ENCODE measurements at places on chromosomes 12 and 14. TPM values are rescaled to one million over a fixed set of nuclear protein-coding genes. Genes with fewer than 3 reads are reported as not detected.

KRT6C gene
- total RNA-seq = not detected

CMA1 gene
- total RNA-seq = 1.4 TPM

CPNE6 gene
- total RNA-seq = not detected

SYCP3 gene
- 0.36 TPM for total RNA-seq

RPGRIP1 gene
- total RNA-seq = 0.27 TPM

HOXC12 gene
- total RNA-seq = not detected

DAO gene
- total RNA-seq = not detected

SCYL2 gene
- 97.3 TPM for total RNA-seq

FOXN4 gene
- total RNA-seq = not detected

CAPZA3 gene
- total RNA-seq = not detected

CCND2 gene
- total RNA-seq = 171 TPM

P2RX2 gene
- 0.36 TPM for total RNA-seq

HSPB8 gene
- 448 TPM for total RNA-seq

LMNTD1 gene
- total RNA-seq = not detected

MYO1H gene
- total RNA-seq = not detected

KRT72 gene
- not detected for total RNA-seq

SLC38A1 gene
- 149 TPM for total RNA-seq

DHRS1 gene
- 13.9 TPM for total RNA-seq

TMEM179 gene
- total RNA-seq = 1.4 TPM

SLC5A8 gene
- total RNA-seq = not detected

OR4Q2 gene
- not detected for total RNA-seq

DDN gene
- 0.14 TPM for total RNA-seq

OR2AP1 gene
- total RNA-seq = not detected

FLVCR2 gene
- 2.9 TPM for total RNA-seq

ACSM4 gene
- total RNA-seq = not detected

PGF gene
- total RNA-seq = 13.2 TPM

NPFF gene
- not detected for total RNA-seq

SMCO3 gene
- 0.16 TPM for total RNA-seq

PLEKHG7 gene
- total RNA-seq = not detected

EDDM3A gene
- total RNA-seq = not detected

Data from sigmoid colon (tissue), 7 donors.